ENCODE measurements at places on chromosomes 2 and 18. TPM values are rescaled to one million over a fixed set of nuclear protein-coding genes. Genes with fewer than 3 reads are reported as not detected.

Gene KDM3A
- 16.0 TPM for total RNA-seq

Gene CYBRD1
- 95.3 TPM for total RNA-seq

Gene SLC23A3
- total RNA-seq: 1.1 TPM

Gene POTEJ
- total RNA-seq: not detected

Gene REG3A
- total RNA-seq: not detected

Gene CLIP4
- total RNA-seq: 129 TPM

Gene UGT1A4
- not detected for total RNA-seq

Gene CRACDL
- total RNA-seq: not detected

Gene ZNF407
- total RNA-seq: 23.8 TPM

Gene KCNJ3
- not detected for total RNA-seq

Gene UBE2E3
- 31.5 TPM for total RNA-seq

Gene SLC5A7
- total RNA-seq: not detected

Gene IL1B
- total RNA-seq: 183 TPM

Gene MEX3C
- total RNA-seq: 63.0 TPM

Gene GCG
- not detected for total RNA-seq

Gene MYCN
- 2.1 TPM for total RNA-seq

Gene DSG1
- total RNA-seq: not detected

Gene RAPH1
- 33.0 TPM for total RNA-seq

Gene ANKRD29
- 0.22 TPM for total RNA-seq

Gene REG3G
- total RNA-seq: not detected

Gene RAB12
- 42.2 TPM for total RNA-seq

Gene ACYP2
- 5.9 TPM for total RNA-seq

Gene CD226
- 1.1 TPM for total RNA-seq

Gene IKZF2
- 1.1 TPM for total RNA-seq

Measured in placental pericyte (primary cell).